Stimulated activated CD8-positive, alpha-beta memory T cell treated with anti-CD3 and anti-CD28 coated beads, Interleukin-12 subunit alpha, Interleukin-12 subunit beta, amount 100 ng/mL, for 4 hours (primary cell): ENCODE measurements at places on chromosomes 3 and 15.

DNA sequence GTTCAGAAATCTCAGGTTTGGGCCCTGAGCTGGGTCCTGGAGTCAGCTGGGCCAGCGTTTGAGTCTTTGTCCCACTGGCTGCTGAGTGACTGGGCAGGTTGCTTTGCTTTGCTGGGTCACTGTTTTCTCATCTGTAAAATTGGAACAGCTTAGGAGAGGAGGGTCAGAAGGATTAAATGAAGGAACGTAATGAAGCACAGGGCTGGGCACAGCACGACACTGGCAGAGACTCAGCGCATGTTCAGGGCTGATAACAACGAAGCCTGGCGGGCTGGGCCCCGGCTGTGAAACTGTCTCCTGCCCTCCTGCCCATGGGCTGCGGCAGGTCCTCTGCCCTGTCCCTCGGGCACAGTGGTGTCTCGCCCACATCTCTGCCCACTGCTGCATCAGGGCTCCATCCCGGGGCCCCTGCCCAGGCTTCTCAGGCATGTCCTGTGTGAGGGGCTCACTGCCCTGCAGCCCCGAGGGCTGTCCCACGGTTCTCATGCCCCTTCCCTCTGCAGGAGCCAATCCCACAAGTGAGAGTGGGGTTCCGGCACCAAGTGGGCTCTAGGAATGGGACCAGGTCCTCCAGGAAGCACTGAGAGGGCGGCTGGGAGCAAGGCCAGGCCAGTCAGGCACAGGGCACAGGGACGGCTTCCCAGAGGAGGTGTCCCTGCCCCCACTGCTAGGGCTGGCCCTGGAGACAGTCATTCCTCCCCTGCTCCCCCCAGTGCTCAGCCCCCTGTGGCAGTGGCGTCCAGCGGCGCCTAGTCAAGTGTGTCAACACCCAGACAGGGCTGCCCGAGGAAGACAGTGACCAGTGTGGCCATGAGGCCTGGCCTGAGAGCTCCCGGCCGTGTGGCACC lies 88.0 kb downstream of the TBC1D2B start:
- DNase-seq: no peak

GRCh38 chr15:71444866-71445590 lies 329.8 kb downstream of the THSD4 start:
- DNase-seq: no peak

DNA sequence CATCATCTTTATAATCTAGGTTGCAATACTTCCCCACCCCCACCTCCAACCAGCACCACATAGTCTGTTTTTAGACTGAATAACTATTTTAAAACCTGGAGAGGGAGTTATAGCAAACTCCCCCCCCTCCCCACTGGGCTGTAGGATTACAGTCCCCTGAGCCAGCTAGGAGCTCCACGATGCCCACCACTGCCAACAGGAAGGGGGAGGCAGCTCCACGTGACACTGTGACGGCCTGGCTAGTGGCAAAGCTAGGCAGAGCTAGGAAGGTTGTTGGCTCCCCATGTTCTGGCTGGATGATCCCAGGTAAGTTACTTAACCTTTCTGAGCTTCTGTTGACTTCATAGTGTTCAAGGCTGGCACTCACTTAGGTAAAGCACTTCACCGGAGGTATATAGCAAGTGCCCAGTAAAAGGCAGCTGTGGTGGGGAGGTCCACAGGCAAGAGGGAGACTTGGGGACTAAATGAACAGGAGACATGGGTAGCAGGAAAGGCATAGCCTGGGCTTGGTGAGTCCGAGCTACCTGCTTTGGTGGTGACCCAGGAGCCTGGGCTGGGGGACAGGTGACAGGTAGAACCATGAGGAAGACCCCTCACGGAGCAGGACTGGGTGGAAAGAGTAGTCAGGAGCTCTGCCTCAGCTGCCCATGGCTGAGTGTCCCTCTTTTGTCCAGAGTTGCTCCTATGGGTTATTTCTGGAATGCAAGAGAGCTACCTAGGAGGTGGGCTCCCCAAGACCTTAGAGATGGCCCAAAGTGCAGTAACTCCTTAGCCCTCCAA lies 4.0 kb upstream of the TBC1D21 start:
- DNase-seq: no peak

GRCh38 chr3:43436507-43437140 lies 150.3 kb downstream of the SNRK start:
- no peak for DNase-seq

DNA sequence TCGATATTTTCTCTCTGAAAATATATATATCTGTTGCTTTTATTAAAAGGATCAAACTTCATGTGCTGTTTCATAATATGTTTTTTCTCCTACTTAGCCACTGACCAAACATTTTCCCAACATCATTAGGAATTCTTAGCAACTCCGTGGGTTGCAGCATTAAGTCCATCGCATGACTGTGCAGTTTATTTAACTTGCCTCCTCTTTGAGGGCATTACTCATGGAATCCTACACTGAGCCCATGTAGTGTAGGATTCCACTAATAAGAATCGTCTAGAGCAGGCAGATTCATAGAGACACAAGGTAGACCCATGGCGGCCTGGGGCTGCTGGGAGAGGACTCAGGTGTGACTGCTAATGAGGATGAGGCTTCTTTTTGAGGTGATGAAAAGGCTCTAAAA lies 49.3 kb downstream of the CMTM6 start:
- no peak for DNase-seq

DNA sequence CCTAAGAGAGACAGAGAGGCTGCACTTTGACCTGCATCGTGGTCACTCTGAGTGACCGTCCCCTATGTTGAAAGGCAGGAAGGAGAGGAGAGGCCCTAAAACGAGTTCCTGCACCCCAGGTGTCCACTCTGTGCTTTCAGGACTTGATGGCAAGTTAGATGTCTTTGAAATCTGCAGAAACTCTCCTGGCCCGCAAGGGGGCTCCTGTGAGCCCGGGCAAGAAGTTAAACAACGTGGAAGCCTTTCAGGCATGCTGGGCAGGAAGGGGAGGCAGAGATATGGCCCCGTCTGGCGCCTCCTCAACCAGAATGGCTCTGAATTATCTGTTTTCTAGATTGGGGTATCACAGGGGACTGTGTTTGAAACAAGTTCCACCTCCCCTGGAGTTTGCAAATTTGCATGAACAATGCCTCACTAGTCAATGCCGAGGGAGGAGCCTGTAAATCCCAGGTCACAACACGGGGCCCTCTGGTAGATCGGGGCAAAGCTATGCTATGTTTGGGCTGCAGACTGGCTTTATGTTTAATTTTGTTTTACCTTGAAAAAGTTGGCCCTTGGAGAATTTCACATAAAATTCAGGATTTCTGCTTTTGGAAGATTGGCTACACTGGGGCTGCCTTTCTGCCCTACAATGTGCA lies 9.8 kb downstream of the CTXND1 start:
- DNase-seq: no peak

- DNase-seq: no peak
Observed at GRCh38 chr3:159586571-159587202, 401.9 kb upstream of the IL12A start.

- DNase-seq: no peak
Observed at GRCh38 chr15:70503073-70503745, 260.1 kb downstream of the UACA start.
